ENCODE measurements at places on chromosomes 3 and 15.

DNA sequence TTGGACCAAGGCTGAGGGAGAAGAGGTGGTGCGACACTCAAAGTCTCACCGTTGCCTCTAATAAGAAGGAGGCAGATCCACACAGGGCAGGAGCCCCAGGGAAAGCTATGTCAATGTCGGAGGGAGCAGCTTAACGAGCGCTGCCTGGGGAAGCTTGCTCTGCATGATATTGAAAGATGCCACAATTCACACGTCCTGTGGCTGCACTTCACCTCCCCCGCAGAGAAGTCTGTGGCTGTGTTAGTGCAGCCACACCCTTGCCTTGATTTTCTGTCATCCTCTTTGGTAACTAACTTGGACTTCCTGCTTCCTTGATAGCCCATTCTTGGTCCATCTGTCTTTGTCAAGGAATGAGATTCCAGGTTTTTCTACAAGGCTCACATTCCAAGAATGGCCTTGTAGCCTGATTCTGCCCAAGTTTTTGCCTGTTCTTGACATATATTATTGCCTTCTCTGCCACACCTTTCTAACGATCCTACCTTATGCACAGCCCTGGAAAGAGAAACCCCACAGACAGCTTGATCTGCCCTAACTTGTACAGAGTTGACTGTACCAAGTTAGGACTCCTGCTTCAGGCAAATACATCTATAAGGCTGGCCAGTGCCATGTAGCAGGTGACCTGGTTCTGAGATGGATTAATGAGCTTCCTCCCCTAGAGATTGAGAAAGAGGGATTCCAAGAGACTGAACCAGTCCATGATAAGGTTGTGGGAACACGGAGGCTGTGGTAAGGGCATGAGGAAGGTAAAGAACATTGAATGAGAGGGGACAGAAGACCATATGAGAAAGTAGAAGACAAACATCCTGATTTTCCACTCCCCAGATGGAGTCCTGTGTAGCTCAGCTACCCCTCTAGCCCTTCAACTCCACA is 153.0 kb upstream of the WNT5A start:
- no peak for DNase-seq

- DNase-seq = peak; percentile 80
Observed at GRCh38 chr3:129575997-129576384, 30.5 kb downstream of the PLXND1 start.

DNA sequence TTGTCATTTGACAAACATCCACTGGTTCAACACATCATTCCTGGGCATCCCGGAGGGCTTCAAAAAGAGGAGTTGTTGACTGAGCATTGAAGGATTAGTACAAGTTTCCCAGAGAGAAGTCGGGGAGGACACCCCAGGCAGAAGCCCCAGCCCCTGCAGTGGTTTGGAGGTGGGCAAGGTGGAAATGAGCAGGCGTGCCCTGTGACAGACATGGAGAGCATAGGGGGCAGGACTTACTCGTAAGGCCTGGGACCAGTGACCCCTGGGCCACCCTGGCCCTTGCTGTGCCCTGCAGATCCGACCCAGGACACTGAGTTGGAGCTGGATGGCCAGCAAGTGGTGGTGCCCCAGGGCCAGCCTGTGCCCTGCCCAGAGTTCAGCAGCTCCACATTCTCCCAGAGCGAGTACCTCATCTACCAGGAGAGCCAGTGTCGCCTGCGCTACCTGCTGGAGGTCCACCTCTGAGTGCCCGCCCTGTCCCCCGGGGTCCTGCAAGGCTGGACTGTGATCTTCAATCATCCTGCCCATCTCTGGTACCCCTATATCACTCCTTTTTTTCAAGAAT is 5.9 kb downstream of the PARP3 start:
- no peak for DNase-seq

- DNase-seq = peak; percentile 48
Observed at GRCh38 chr15:71278989-71279756, 163.9 kb downstream of the THSD4 start.

DNA sequence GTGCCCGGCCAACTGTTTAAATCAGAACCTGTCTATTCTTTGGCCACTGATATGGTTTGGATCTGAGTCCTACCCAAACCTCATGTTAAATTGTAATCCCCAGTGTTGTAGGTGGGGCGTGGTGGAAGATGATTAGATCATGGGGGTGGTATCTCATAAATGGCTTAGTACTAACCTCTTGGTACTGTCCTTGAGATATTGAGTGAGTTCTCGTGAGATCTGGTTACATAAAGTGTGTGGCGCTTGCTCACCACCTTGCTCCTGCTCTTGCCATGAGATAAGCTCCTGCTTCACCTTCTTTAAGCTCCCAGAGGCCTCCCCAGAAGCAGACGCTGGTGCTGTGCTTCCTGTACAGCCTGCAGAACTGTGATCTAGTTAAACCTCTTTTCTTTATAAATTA is 42.4 kb downstream of the REC114 start:
- DNase-seq = no peak

- DNase-seq = no peak
Observed at GRCh38 chr3:101637451-101637850, 39.5 kb downstream of the ZBTB11 start.

GRCh38 chr3:30488070-30488756 is 118.2 kb upstream of the TGFBR2 start:
- no peak for DNase-seq

DNA sequence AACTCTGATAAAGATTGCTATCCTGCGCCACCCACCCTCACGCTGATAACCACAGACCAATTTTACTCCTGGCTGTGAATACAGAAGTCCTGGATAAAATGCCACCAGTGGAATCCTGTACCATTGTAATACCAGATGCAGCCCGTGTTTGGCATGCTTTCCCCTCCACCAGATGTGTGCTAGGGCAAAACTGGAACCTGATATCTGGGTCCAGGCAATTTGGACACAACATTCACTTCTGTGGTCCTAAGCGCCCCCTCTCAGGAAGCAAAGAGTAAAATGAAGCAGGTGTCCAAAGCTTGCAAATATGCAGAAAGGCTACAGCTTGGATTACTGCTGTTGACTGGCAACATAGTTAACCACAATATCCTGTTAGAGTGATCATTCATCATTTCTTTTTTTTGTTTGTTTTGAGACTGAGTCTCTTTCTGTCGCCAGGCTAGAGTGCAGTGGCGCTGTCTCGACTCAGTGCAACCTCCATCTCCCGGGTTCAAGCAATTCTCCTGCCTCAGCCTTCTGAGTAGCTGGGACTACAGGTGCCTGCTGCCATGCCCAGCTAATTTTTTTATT is 32.8 kb downstream of the LOXL1 start:
- DNase-seq = peak; percentile 74

- no peak for DNase-seq
Observed at GRCh38 chr3:109023167-109023566, 69.5 kb upstream of the GUCA1C start.

- peak; percentile 2 for DNase-seq
Observed at GRCh38 chr3:54832876-54833275, 95.0 kb downstream of the LRTM1 start.

- no peak for DNase-seq
Observed at GRCh38 chr3:172580680-172581401, 57.6 kb upstream of the TNFSF10 start.

- DNase-seq = no peak
Observed at GRCh38 chr3:149131589-149131988, 2.2 kb downstream of the HPS3 start.

DNA sequence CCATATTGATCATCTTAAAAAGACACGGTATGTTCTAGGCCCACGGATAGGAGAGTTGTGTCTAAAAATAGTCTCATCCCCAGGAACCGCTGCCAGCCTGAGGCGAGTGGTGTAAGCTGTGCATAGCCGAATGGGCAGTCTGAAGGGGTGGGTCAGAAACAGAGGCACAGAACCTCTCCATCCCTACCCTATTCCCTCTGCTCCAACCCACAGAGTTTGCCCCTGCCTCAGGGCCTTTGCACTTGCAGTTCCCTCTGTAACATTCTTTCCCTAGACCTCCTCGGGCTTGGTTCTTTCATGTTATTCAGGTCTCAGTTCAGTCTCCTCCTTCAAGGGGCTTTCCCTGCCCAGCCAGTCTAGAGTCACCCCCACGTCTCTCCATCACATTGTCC is 4.8 kb downstream of the SCN5A start:
- DNase-seq = no peak

GRCh38 chr3:186442162-186442561 is 80.1 kb upstream of the DGKG start:
- no peak for DNase-seq

DNA sequence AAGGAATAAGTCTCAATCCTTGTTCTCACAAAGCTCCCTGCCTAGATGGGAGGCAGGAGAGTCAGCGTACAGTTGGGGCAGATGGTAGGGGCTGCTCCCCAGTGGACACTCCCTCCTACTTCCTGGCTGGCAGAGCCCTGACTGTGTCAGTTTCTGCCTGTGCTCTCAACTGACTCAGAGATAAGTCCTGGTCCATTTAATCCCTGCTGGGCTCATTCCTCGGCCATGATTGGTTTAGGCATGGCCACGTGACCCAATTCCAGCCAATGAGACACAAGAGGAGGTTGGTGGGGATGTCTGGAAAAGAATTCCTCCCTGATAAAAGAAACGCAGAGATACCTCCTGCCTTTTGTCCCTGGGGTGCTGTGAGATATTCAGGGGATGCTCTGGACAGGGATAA is 118.1 kb upstream of the SLC6A11 start:
- DNase-seq = no peak

DNA sequence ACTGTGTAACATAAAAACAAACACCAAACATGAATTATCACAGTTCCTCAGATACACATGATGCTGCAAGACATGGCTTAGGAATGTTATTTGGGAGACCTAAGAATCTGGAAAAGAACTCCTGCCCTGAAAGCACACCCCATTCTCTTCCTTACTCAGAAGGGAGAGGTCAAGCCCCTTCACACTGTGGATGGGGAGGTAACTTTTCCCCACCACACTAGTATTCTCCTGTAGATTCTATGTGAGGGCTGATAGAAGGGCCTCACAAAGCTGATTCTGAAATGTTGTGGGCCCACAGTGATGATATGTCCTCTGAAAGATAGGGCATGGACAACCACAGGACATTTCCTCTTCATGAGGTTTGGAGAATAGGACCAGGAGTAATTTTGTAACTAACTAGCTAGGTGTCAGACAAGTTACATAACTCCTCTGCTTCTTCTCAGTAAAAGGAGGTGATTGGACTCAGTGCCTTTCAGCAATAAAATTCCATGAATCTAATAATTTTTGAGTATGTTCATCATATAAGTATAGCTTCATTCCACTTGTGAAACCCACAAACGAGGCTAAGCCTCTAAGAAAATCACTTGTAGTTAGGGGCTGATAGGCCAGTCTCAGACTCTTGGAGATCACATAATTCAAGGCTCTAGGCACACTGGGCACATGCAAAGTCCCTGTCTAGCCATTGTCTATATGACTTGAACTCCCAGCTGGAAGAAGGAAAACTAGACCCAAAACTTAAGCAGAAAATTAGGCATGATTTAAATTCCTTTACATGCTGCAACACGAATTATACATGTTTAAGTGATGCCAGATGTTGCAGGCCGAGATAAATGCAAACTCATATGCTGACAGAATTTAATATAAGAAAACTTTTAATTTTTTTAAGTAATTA is 7.5 kb downstream of the PTX3 start:
- DNase-seq = no peak

DNA sequence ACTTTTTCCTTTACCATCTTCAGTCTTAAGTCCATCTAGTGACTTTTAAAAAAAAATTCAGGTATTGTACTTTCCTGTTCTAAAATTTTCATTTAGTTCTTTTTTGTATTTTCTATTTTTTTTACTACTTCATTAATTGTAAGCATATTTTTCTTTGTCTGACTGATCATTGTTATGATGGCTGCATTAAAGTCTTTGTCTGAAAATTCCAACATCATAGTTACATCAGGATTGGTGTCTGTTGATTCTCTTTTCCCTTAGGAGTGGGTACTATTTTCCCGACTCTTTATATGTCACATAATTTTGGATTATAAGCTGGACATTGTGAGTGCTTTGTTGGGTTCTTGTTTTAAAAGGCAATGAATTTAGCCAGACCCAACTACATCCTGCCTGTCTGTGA is 34.9 kb upstream of the POLR2M start:
- DNase-seq = no peak

- DNase-seq = peak; percentile 3
Observed at GRCh38 chr3:43620831-43621655, 768 bp downstream of the ANO10 start.

DNA sequence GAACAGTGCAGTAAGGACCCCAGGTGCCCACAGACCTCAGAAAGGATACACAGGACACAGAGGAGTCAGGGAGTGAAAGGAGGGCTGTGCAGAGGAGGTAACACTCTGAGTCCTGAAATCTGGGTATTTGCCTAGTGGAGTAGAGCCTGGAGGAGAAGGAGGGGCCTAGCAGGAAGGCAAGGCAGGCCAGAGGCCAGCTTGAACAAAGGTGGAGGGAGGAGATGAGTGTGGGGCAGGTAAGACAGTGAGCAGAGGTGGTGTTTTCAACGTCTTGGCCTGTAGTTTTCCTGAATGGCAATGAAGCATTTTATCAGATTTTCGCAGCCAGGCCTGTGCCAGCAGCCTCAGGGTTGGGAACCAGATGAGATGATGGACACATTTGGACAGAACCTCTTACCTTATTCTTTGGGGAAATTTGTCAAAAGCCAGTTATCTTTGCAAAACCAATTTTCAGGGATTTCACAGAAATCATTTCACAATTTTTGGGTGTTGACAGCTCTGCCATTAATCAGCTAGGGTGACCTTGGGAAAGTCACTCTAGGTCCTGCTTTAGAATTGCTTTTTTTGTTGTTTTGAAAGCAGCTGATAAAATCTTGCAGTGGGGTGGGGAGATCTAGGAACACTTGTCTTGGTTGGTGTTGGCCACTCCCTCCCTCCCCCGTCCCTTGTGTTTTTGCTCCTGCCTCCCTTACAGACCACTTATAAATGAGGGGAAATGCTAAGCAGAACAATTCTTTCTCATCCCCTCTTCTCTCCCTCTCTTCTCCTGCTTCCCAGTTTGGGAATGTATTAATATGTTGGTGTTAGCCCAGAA is 38.4 kb downstream of the SPSB4 start:
- DNase-seq = no peak

- DNase-seq = no peak
Observed at GRCh38 chr3:159897331-159898075, 91.1 kb upstream of the IL12A start.

DNA sequence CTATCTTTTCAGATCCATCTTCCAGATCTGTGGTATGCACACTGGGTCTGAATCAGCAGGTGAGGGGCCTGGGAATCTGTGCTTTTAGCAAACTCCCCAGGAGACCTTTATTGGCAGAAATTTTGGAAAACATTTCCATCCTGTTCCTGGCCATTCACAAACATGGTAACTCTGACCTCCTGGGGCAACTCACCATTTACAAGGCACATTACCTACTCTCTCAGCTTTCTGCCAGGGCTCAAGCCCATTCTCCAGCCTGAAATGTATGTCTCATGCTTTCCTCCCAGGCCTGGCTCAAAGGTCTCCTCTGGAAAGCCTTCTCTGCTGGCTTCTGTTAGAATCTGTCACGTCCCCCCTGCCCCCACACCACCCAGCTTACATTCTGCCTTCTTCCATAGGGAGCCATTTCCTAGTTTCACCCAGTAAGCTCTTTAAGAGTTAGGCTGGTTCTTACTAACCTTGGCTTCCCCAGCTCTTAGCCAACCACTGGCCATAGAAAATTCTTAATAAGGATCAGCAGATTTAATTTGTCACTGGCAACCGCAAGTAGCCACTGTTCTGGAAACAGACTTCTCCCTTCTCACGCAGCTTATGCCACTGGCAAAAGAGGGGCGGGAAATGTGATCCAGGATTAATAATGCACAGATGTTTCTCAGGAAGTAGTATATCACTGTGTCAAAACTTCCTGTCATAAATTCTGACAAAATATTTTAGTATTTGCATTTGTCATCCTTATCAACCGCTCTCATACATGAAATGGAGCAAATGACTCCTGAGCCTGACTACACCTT is 55.0 kb downstream of the RORA start:
- peak; percentile 55 for DNase-seq
